ENCODE measurements at places on chromosomes 12 and 14. TPM values are rescaled to one million over a fixed set of nuclear protein-coding genes. Genes with fewer than 3 reads are reported as not detected.

The AICDA gene
- polyA plus RNA-seq = 0.34 TPM

GRCh38 chr14:54651649-54652048 is 84.7 kb downstream of the SAMD4A start:
- no peak for DNase-seq

GRCh38 chr12:91825999-91826398 is 319.6 kb downstream of the BTG1 start:
- no peak for DNase-seq

The KLHL33 gene
- 0.56 TPM for polyA plus RNA-seq

GRCh38 chr12:13561923-13562322 is 365.4 kb downstream of the EMP1 start:
- DNase-seq = no peak

DNA sequence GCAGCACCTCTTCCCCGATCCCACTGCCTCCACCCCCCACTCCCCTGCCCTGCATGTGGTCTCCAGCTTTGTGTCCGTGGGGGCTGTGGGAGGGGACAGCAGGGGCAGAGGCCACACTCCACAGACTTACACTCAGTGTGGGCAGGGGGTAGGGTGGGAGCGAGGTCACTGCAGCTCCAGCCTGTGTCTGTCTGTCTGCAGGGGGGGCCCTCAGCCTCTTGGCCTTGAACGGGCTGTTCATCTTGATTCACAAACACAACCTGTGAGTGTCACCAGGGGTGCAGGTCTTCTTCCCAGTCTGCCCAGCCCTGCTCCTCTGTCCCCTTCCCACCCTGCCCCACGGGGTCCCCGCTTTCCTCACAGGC is 6.5 kb downstream of the NOC4L start:
- no peak for DNase-seq

The ATF7 gene
- 37.9 TPM for polyA plus RNA-seq

DNA sequence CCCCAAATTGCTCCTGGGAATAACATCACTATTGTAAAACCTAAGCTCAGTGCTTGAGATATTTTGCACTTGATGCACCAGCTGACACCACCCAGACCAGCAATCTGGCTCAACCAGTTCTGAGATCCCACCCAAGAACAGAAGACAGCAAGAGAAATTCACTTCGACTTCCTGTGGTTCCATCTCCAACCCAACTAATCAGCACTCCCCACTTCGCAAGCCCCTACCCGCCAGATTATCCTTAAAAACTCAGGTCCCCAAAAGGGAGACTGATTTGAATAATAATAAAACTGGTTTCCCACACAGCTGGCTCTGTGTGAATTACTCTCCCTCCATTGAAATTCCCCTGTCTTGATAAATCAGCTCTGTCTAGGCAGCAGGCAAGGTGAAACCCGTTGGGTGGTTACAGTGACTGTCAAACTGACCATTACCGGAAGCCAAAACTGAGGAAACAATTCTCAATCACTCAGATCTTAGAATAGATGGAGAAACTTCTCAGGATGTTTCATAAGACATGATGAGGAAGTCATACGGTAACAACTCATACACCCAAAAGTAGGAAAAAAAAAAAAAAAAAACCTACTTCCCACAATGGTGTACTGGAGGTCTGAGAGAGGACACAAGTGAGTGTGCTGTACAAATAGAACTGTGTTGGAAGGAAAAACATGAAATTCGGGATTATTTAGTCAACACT is 92.4 kb downstream of the TMTC1 start:
- DNase-seq = no peak

GRCh38 chr14:87170179-87170578 is 822.8 kb downstream of the GALC start:
- no peak for DNase-seq

The G2E3 gene
- 23.3 TPM for polyA plus RNA-seq

DNA sequence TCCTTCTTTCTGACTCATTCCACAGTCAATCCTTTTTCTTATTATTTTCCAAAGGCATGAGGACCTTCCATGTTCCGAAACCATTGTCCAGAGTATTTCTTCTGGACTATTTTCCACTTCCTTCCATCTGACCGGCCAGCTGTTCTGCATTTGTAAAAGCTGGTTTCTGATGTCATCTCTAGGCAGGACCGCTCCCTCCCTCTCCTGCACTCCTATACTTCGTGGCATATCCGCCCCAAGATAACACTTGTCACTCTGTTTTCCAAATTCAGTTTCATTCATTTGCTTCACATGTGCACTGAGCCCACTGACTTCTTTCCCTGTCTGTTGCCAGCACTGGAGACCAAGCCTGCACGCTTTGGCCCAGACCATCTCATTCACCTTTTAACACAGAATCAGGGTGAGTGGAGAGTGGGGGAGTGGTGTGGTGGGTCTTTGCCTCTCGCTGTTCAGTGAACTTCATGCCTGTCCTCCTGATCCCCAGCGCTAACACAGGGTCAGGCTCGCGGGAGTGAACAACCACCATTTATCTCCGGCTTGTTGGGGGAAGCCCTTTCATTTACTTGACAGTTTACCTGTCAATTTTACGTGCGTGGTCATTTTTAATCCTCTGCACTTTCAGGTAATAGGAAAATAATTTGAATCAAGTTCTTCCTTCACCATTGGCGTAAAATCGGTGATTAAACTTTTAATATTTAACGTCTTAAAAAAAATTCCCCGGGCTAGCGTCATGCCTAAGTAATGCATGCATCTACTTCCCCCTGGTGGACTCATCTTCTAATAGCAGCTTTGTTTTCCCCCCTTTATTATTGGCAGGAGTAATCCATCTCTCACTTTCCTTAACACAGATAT is 52.5 kb downstream of the C12orf75 start:
- peak; percentile 50 for DNase-seq

GRCh38 chr12:98127336-98127679 is 388.1 kb upstream of the TMPO start:
- no peak for DNase-seq

DNA sequence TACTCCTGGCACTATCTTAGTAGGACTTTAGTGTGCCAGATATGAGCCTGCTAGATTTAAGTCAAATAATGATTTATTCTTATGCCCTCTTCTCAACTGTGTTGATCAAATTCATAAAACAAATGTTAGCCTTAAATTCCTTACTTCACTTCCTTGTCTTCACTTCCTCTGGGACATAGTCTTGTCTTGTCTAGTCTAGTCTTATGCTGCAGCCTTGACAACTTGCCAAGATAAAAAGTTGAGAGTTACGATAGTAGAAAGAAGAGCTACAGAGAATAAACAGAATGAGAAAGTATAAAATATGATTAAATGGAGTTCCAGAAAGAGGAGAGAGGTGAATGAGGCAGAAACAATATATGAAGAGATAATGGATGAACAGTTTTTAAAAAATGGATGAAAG is 378.1 kb downstream of the DAD1 start:
- no peak for DNase-seq

The HCAR3 gene
- polyA plus RNA-seq = 0.10 TPM

The NFE2 gene
- 2.4 TPM for polyA plus RNA-seq

The IRAK3 gene
- 3.8 TPM for polyA plus RNA-seq

- DNase-seq = no peak
Observed at GRCh38 chr14:34081576-34082136, 130.8 kb upstream of the EGLN3 start.

The UTP20 gene
- 15.1 TPM for polyA plus RNA-seq

The ASCL1 gene
- polyA plus RNA-seq = not detected

DNA sequence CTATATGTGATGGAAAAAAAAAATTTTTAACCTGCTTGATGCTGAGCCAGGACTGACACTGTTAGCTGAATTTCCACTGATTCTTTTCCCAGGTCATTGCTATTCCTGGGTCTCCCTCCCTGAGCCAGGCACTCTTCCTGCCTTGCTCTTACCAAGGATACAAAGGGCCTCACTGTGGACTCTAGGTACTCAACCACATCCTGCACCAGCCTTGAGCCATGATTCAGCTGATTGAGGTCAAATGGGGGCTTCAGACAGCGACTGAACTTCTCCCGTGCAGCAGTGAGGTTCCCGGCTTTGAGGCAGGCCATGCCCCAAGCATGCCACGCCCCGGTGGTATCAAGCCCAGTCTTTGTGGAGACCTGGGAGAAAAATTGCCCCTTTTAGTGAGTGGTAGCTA is 54.3 kb downstream of the ZFYVE26 start:
- no peak for DNase-seq

- no peak for DNase-seq
Observed at GRCh38 chr12:6310771-6311610, 509 bp downstream of the PLEKHG6 start.

GRCh38 chr12:129401572-129401971 is 502.3 kb downstream of the TMEM132D start:
- no peak for DNase-seq

The TGM1 gene
- polyA plus RNA-seq = 4.2 TPM

The TAS2R42 gene
- not detected for polyA plus RNA-seq
